Heart left ventricle (tissue), 16 donors: ENCODE measurements at places on chromosomes 13 and 19.
A peak's percentile ranks its signal among the peaks of the same experiment; 100 is the strongest.

DNA sequence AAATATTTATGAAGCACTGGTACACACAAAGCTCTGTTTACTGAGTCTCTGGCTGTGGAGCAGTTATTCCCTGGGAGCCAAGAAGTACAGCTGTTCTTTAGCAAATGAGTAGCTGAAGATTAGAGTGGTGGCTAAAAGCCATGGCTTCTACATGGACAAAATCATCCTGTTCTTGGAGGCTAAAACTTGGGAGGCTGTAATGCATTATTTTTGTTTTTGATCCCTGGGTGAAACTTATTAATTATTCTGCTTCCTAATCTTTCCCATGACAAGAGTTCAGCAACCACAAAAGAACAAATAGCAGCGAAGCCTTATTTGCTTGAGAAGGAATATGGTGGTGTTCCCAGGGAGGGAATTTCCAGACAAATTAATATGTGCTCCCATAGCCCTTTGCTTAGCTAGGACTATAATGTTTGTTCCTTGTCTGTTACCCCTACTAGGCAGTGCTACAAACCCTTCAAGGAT lies 109.5 kb downstream of the DCT start:
- H3K4me3 ChIP-seq: no peak overlapping the region
- H3K27ac ChIP-seq: peak overlapping the region; percentile 11
- H3K27me3 ChIP-seq: no peaks in the 10 kb centered on the region
- no peaks in the 10 kb centered on the region for H3K36me3 ChIP-seq
- H3K4me1 ChIP-seq: peaks cover 4% of the 10 kb centered on the region

GRCh38 chr13:30112602-30113435 lies 194.5 kb downstream of the KATNAL1 start:
- no peaks in the 10 kb centered on the region for H3K36me3 ChIP-seq
- no peaks in the 10 kb centered on the region for H3K4me1 ChIP-seq
- DNase-seq: peak; percentile 75
- H3K27me3 ChIP-seq: no peaks in the 10 kb centered on the region
- H3K4me3 ChIP-seq: peak overlapping the region; percentile 14
- H3K27ac ChIP-seq: peak overlapping the region; percentile 66

GRCh38 chr19:31761281-31761913 lies 412.2 kb upstream of the TSHZ3 start:
- H3K27me3 ChIP-seq: no peaks in the 10 kb centered on the region
- H3K4me3 ChIP-seq: no peak overlapping the region
- DNase-seq: no peak
- H3K36me3 ChIP-seq: no peaks in the 10 kb centered on the region
- no peak overlapping the region for H3K27ac ChIP-seq

- H3K4me1 ChIP-seq: peaks cover 3% of the 10 kb centered on the region
- no peaks in the 10 kb centered on the region for H3K27me3 ChIP-seq
- H3K4me3 ChIP-seq: no peak overlapping the region
- DNase-seq: no peak
- H3K27ac ChIP-seq: no peak overlapping the region
- H3K36me3 ChIP-seq: no peaks in the 10 kb centered on the region
Measured at GRCh38 chr19:10861103-10861651, 10.2 kb upstream of the CARM1 start.

GRCh38 chr13:46058268-46058667 lies 5.7 kb upstream of the ZC3H13 start:
- no peaks in the 10 kb centered on the region for H3K36me3 ChIP-seq
- no peak for DNase-seq
- peaks cover 6% of the 10 kb centered on the region for H3K4me1 ChIP-seq
- H3K4me3 ChIP-seq: no peak overlapping the region

DNA sequence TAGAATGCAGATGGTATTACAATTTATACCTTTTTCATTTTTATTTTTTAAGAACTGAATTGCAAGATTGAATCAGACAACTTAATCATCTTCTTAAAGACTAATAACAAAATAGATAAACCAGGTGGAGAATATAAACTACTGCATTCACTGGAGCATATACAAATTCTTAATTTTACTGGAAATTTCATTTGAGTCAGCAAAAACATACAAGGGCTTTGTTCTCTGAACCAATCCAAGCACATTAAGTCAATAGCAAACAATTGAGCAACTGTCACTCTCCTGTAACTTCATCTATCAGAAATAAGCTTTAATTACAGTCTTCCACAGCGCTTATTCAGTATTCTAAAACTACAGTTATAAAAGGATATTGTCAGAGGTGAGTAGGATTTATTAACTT lies 167.4 kb upstream of the OBI1 start:
- no peaks in the 10 kb centered on the region for H3K4me1 ChIP-seq
- DNase-seq: no peak
- no peaks in the 10 kb centered on the region for H3K36me3 ChIP-seq
- no peaks in the 10 kb centered on the region for H3K27me3 ChIP-seq

DNA sequence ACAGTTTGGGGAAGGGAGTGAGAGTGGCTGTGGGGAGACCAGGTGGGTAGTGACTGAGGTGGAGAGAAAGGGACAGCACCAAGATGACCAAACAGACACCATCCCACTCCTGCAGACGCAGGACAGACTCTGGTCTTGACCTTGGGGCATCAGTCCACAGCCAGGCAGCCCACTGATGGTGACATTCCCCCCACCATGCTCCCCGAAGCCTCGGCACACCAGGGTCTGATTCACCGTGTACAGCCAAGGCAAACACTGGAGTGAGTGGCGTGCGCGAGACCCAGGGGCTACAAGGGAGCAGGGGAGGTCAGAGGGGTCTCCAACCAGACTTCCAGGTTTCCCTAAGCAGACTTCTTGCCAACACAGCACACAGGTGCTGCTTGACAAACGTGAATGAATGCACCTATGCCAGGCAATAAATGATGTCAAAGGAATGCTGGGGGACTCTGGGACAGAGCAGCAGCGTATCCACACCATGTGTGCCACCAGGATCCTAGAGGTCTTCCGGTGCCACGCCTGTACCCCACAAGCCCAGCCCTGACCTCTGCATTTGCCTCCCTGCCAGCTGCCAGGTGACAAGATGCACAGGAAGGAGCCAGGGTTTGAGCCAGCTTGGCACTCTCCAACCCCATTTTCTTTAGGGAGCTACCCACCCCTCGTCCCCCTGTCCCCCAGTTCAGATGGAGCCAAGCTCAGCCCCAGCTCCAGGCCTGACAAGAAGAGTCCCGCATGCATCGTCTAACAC lies 18.5 kb downstream of the RANBP3 start:
- no peak for DNase-seq
- peaks cover 98% of the 10 kb centered on the region for H3K4me1 ChIP-seq
- no peak overlapping the region for H3K4me3 ChIP-seq
